ENCODE measurements at places on chromosomes 7 and 10.

GRCh38 chr7:55131142-55131929, 112.5 kb downstream of the EGFR start:
- no peak for DNase-seq

GRCh38 chr7:15753887-15754579, 67.5 kb upstream of the MEOX2 start:
- no peak for DNase-seq

- DNase-seq, result no peak
Observed at GRCh38 chr10:905503-905902, 26.0 kb downstream of the LARP4B start.

DNA sequence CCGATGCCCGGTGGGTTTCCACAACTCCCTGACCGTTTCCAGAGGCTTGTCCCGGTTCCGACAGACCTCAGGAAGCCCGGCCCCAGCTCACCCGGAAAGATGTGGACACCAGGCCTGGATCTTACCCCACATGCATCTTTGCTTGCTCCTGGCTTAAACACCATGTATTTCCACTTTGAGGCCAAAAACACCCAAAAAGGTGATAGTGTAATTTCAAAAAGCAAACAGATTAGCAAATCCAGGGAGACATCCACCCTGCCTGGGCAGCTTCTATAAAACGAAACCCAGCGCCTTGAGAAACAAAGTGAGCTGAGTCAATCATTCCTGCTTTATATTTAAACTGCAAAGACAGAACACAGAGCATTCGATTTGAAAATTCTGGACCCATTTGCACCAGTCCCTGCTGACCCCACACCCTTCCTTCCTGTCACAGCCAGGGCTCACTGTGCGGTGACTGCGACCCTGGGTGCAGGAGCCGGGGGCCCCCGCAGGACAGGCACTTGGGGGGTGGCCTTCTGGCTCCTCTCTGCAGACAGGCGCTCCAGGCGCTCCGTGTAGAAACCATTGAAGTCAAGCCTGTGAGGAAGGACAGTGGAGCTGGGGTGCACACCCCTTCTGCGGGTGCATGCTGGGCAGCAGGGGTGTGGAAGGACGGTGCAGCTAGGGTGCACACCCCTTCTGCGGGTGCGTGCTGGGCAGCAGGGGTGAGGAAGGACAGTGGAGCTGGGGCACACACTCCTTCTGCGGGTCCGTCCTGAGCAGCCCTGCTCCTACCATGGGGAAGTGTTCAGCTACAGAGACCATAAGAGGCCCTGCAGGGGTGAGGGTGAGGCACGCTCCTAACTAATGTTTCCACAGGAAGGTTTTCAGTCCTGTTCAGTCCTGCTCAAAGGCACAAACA, 2.9 kb upstream of the ADAM8 start:
- DNase-seq, result no peak

- peak; percentile 63 for DNase-seq
Observed at GRCh38 chr7:100570954-100571828, 2.5 kb downstream of the SAP25 start.

DNA sequence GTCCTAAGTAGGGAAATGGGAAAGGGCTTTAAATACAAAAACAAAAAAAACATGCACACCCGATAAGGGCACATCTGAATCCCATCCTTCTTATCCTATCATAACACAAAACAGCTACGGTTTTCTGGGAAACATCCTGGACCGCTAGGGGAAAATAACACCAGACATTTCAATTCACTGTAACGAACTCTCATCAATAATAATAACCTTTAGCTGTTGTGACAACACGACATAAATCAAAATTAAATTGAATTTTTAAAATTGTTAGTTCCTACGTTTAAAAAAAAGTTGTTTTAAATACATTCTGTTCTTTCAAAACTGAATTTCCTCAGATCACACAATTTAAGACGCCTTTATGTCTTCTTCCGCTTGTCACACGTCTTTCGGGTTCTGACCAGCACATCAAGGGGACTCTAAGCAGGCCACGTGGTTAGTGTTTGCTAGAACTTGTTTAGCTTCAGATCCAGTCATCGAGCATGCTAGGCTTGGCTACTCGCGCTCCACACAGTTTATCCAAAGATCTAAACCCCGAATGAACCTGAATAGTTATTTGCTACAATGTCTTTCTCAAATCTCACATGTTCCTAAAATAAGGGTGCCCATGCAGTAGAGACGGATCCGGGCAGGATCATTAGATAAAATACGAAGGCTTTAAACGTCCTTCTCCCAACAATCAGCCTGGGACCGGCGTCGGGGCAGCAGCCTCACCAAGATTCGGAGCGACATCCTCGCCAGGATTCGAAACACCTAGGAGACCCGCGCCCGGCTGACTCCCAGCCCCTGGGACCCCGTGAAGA, 839 bp downstream of the IKZF5 start:
- no peak for DNase-seq

- no peak for DNase-seq
Observed at GRCh38 chr7:128384726-128385125, 23.2 kb upstream of the PRRT4 start.

- DNase-seq, result no peak
Observed at GRCh38 chr10:116775488-116776400, 33.4 kb upstream of the HSPA12A start.

- no peak for DNase-seq
Observed at GRCh38 chr7:98826811-98827231, 43.0 kb downstream of the TMEM130 start.

- DNase-seq, result no peak
Observed at GRCh38 chr7:141097430-141097829, 23.6 kb downstream of the TMEM178B start.

DNA sequence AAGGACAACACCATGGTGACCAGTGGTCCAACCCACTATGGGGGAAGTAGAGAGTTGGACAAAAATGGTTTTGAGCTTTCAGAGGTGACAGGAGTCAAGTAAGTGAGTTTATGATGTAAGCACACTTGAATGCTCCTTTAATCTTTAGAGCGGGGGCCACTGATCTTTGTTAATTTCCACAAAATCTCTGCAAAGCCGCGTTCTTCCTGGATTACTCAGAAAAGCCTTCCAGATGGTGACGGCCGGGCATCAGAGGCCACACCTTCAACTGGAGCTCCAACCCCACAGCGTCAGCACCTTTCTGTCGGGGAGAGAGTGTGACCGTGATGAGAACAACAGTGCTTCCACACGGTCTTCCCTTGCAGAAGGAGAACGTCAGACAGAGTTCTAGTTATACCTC, 35.2 kb upstream of the KLF6 start:
- no peak for DNase-seq
